ENCODE measurements at places on chromosomes 16 and 17.

DNA sequence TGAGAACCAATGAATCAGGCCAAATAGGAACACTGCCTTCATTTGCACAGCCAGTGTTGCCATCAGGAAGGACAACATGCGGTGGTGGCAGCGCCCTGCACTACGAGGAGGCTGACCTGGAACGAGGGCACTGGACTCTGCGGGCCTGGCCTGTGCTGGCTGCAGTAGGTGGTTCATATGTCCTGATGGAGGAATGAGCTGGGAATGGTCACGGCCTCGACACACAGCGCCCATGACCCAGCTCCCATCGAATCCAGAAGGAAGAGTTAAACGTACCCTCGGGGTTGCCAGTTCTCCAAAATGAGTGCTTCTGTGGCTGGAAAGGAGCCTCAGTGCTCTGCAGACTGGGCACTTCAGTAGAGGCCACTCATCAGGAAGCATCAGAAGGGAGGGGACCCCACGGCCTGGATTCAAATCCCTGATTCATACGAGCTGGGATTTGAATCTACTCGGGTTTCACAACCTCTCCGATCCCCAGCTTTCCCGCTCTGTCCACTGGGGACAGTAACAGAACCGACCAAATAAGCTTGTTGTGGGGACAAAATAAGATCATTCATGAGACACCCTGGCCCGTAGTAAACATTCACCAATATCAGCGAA is 85.5 kb downstream of the ZDHHC7 start:
- DNase-seq = no peak

DNA sequence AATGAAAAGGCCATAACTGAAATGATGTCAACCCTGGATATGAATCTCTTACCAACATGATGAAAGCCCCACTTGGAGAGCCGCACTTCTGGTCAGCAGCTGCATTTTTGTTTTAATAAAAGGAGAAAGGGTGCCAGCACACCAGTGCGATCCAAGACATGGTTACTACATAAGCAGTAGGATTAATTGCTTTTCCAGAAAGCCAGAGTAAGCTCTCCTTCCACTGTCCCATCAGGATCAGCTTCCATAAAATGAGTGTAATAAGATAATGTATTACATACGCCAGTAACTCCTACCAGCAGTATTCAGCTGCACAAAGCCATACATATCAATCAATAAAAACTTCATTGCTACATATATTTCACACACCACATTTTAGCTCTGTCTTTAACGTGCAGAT is 26.3 kb upstream of the NACA2 start:
- no peak for DNase-seq

DNA sequence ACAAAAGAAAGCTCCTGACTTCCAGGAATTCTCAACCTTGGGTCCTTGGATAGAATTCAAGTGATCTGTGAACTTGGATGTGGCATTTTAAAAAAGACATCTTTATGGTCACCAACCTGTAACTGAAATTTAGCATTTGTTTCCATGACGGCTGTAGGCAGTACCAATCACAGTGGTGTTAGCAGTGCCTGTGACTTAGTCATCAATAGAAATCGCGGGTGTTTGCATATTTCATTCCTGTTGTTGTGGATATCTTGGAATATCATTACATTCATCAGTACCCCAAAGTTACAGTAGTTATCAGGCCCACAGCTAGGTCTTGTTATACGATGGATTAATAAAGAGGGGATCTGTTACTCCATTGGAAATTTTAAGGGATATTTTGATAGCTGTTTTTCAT is 81.6 kb downstream of the CMIP start:
- no peak for DNase-seq

DNA sequence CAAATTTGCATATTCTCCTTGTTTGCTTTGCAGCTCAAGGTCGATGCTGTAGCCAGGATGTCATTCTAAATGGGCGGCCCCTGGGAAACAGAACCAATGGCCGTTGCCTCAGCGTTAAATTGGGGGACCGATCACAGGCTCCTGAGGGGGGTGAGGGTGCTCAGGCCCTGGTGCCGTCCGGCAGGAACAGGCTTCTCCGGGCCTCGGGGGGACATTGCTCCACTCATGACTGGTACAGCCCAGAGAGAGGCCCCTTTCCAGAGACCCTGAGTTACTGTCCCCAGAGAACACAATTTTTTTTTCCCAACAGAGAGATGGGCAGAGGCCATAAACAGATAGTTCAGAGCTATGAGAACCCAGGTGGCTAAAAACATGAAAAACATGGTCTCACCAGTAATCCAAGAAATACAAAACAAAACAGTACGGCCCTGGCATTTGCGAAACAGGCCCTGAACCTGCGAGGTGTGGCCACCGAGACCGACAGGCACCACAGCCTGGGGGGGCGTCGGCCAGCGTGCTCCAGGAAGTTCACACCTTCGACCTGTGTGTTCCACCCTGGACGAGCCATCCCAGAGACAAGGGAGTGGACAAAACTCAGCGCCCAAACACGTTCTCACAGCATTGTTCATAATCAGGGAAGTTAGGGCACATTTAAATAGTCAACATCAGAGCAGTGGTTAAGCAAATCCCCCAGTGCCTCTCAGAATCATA is 82.8 kb downstream of the METRNL start:
- DNase-seq = no peak

DNA sequence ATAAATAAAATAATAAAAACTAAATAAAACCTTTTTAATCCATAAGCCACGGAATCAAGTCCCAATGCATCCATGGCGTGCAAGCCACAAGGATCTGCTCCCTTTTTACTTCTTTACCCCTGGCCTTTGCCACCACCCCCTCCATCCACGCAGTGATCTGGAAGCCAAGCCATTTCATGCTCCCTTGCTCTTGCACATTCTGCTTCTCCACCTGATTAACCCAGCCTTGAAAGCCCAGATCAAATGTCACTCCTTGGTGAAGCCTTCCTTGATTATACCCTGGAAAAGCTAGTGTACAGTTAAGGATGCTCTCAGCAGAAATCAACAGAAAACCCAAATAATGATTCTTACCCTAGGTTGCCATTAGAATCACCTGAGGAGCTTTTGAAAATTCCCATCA is 9.9 kb downstream of the LRRC3C start:
- no peak for DNase-seq

DNA sequence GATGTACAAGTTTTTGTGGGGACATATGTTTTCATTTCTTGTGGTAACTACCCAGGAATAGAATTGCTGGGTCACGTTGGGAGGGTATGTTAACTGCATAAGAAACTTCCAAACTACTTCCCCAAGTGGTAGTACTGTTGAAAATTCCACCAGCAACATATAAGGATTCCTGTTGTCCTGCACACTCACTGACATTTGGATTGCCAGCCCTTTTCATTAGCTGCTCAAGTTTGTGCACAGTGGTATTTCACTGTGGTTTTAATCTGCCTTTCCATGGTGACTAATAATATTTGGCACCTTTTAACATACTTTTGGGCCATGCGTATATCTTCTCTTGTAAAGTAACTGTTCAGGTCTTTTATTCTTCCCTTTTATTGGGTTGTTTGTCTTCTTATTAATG is 103.3 kb downstream of the GNAO1 start:
- DNase-seq = no peak

DNA sequence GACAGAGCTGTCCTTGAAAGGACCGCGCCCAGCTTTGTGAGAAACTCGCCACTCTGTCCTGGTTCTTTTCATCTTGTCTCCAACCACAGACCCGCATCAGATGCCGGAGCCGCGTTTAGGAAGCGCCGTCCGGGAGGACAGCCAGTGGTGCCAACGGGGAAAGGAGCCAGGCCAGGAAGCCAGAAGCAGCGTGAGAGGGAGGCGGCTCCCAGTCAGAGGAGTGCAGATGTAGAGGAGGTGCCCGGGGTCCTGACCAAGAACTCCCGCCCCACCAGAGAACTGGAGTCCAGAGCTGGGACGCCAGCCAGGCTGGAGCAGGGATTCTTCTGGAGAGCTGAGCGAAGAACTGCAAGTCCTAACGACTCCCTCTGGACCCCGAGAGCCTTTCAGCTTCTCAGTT is 49.3 kb upstream of the TNRC6C start:
- no peak for DNase-seq

All from brain (organoid and tissue), 16 donors.